ENCODE measurements at places on chromosomes 4 and X.

DNA sequence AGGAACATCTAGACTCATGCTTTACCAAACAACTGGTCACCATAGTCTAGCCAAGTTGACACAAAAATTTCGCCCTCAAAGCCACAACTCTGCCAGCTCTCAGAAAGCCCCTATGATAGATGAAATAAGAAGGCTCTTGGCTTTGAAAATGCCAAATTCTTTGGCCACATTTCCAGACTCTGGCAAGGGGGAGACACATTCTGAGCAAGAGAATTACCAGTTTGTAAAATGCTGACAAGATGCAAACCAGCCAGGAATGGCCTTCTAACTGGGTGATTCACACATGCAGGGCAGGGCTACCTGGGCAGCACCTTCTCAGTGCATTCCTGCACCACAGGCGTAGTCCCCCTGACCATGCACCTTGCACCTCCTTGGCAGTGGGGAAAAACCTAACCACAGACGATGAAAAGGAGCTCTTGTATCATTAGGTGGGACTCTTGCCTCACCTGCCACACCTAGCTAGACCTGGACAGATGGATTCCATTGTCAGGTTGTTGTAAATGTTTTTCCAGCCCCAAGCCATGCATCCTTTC is 77.4 kb upstream of the CPEB2 start:
- DNase-seq = no peak

GRCh38 chr4:128338634-128339355 is 51.2 kb upstream of the PGRMC2 start:
- no peak for DNase-seq

DNA sequence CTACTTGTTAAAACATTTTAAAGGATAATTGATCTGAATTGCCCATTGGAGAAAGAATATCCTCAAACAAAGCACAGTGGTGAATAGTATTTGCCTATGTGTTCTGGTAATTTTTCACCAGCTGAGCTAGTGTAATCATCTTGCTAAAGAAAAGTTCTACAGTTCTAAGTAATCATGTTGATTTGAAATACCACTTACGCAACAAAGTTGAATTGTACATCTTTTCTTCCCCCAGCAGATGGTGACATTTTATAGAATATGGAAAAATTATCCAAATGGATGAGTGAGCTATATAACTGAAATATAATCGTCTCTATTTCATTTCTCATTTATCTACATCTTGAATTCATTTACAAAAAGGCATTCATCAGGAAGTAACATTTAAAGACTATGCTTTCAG is 9.7 kb upstream of the ZNF674 start:
- DNase-seq = no peak

DNA sequence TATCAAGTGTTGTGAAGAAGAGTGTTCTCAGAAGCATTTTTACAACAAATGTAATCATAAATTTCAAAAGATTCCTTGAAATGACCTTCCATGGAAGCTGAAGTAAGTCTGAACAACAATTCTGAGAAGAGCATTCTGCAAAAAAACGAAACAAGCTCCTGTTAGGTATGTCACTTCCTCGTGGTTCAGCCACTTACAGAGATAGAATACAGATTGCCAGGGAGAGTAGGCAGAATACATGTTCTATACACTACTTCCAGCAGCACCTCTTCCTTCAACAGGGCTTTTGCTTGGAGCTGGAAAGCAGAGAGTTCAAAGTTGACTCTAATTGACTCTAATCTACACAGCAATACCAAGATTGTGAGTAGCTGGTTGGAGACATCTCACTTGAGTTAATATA is 274.5 kb downstream of the ADGRA3 start:
- no peak for DNase-seq

DNA sequence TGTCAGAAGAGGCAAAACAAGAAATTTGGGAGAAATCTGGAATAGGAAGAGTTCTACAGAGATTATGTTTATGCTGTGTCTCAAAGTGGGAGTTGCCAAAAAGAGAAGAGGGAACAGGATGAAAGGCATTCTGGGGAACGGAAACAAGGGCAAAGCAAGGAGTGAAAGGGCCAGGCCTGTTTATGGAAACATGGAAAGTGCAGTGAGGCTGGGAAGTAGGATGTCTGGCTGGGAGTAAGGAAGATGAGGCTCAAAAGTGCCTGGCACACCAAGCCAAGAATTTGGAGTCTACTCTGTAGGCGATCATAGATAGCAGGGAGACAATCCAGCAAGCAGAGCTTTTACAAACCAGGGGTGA is 1.8 kb upstream of the CUL4B start:
- DNase-seq = no peak
